ENCODE measurements at places on chromosomes 2 and 18. TPM values are rescaled to one million over a fixed set of nuclear protein-coding genes. Genes with fewer than 3 reads are reported as not detected.

The METAP1D gene
- 5.5 TPM for total RNA-seq

The CYS1 gene
- total RNA-seq: 0.15 TPM

The ANKRD29 gene
- 0.25 TPM for total RNA-seq

DNA sequence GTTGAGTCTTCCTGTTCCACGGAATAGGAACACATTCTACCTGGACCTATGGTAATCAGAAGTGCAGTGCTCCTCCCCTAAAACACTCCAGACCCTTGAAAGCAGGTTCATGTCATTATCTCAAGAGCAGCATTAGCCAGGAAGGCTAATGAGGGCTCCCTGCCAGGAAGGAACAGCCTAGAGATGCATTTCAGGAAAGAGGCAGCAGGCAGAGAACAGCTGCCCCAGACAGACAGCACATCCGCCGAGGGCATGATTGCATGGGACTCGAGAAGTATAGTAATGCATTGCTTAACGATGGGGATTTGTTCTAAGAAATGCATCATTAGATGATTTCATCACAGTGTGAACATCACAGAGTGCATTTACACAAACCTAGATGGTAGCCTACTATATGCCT is 171.5 kb downstream of the ALK start:
- DNase-seq: no peak
- no peak overlapping the region for H3K27ac ChIP-seq
- H3K4me1 ChIP-seq: no peaks in the 10 kb centered on the region
- H3K4me3 ChIP-seq: no peak overlapping the region
- no peaks in the 10 kb centered on the region for H3K36me3 ChIP-seq

The ALPI gene
- total RNA-seq: not detected

DNA sequence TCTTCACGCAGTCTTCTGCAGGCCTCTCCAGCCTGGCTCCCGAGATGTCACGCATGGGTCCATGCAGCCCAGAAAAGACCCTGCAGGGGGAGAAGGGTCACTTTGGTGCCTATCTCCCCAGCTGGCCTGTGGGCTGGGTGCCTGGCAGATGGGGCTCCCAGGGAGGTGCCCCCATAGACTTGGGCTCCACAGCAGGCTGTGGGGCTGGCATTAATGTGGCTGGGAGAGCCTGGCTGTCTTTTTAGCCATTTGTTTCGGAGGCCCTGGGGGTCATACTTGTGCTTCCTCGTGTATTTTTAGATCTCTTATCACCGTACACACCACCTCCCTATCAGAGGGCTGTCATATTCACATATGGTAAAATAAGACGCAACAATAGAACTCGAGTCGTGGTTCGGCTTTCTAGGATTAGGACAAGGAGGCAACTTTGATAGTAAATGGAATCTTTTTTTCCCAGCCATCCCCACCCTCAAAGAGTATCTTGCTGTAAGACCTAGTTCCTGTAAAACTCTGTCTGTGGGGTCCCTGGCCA is 74.5 kb downstream of the LRRFIP1 start:
- peak overlapping the region; percentile 65 for H3K4me3 ChIP-seq
- no peaks in the 10 kb centered on the region for H3K27me3 ChIP-seq
- DNase-seq: no peak
- H3K36me3 ChIP-seq: peaks cover 37% of the 10 kb centered on the region

The EHD3 gene
- total RNA-seq: 0.50 TPM

The OTOS gene
- total RNA-seq: not detected

- no peak overlapping the region for H3K4me3 ChIP-seq
- H3K27ac ChIP-seq: no peak overlapping the region
- DNase-seq: no peak
- H3K27me3 ChIP-seq: peaks cover 2% of the 10 kb centered on the region
- no peaks in the 10 kb centered on the region for H3K36me3 ChIP-seq
Observed at GRCh38 chr18:10481831-10482230, 27.4 kb downstream of the APCDD1 start.

- H3K27me3 ChIP-seq: no peaks in the 10 kb centered on the region
- peaks cover 32% of the 10 kb centered on the region for H3K36me3 ChIP-seq
- H3K4me3 ChIP-seq: no peak overlapping the region
- peaks cover 2% of the 10 kb centered on the region for H3K4me1 ChIP-seq
- no peak overlapping the region for H3K27ac ChIP-seq
Observed at GRCh38 chr2:102797486-102797885, 35.7 kb downstream of the TMEM182 start.

- DNase-seq: no peak
- H3K4me1 ChIP-seq: no peaks in the 10 kb centered on the region
- H3K4me3 ChIP-seq: no peak overlapping the region
- H3K27me3 ChIP-seq: peaks cover 4% of the 10 kb centered on the region
Observed at GRCh38 chr2:31031132-31031706, 107.0 kb downstream of the GALNT14 start.

The NBAS gene
- 36.5 TPM for total RNA-seq

DNA sequence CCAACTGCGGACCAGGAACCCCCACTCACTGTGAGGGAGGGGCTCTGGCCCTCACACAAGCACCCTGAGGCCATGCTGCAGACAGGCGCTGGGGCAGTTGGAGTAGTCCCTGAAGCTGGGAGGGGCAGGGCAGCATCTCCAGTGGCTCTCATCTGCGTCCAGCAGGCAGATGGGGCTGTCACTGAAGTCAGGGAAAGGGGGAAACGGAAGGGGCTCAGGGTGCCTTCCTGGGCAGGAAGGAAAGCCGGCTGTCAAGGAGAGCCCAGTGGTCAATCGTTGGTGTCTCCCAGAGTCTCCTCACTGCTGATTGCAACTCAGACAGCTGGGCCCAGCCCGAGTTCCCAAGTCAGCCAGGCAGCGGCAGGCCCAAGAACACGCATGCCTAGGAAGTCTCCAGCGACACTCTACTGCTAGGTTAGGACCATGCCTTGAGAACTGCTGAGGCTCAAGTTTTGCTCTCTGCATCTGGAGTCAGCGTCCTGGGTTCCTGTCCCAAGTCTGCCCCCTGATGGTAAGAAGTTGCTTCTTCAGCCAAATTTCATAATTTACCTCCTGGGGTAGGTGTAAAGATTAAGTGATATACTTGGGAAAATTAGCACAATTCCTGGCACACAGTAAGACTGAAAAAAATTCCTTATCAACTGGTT is 27.4 kb upstream of the NMUR1 start:
- H3K27ac ChIP-seq: peak overlapping the region; percentile 75
- H3K36me3 ChIP-seq: peaks cover 12% of the 10 kb centered on the region
- DNase-seq: peak; percentile 79
- peaks cover 33% of the 10 kb centered on the region for H3K4me1 ChIP-seq
- H3K27me3 ChIP-seq: peaks cover 8% of the 10 kb centered on the region

The TCF23 gene
- not detected for total RNA-seq

GRCh38 chr2:79530443-79530842 is 17.6 kb downstream of the CTNNA2 start:
- no peaks in the 10 kb centered on the region for H3K4me1 ChIP-seq
- no peaks in the 10 kb centered on the region for H3K36me3 ChIP-seq
- H3K27me3 ChIP-seq: no peaks in the 10 kb centered on the region
- no peak overlapping the region for H3K4me3 ChIP-seq

The UGT1A7 gene
- not detected for total RNA-seq

DNA sequence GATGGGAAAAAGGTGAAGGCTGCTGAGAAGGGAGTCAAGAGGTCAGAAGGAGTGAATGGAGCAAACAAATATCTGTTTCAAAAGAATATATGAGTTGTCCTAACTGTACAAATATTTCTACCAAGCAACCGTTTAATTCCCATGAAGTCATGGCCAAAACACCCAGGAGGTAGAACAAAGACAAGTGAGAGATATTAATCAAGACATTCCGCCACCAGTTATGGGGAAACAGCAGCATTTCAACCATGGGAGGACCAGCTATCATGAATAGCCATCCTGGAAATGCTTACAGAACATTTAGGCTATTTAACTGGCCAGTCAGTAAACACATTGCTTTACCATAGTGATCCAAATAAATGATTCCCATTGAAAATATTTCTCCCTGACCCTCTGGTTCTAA is 396.3 kb downstream of the IRS1 start:
- H3K27me3 ChIP-seq: peaks cover 18% of the 10 kb centered on the region
- no peaks in the 10 kb centered on the region for H3K36me3 ChIP-seq
- H3K27ac ChIP-seq: no peak overlapping the region
- no peak overlapping the region for H3K4me3 ChIP-seq

The RAX gene
- not detected for total RNA-seq

DNA sequence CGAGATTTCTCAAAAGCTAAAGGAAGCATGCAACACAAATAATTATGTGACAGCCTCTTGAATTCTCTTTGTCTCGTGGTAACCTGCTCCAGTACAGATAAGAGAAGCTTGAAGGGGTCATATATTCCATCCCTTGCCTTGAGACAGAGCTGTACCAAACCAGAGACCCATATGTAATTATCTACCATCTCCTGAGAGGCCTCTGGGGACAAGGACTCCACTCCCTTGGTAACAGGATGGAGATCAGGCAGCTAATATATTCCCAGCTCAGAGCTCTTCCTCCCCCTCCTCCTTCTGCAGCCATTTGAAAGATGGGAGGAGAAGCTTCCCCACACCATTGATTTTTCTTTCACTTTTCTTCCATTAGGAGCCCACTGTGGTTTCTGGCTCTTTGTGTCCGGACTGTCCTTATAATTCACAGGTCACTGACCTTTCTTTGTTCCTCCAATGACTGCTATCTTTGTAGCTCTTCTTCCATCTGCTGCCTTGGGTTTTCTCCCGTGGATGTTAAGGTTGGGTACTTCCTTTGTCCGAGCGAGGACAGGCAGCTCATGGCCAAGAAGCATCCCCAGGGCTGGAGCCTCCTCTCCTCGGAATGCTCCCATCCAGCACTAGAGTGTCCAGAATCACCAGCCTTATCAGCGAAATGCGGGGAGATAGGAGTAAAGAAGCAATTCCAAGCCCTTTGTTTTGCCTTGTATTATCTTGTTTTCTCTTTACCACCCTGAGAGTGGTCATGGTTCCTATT is 72.6 kb upstream of the STPG4 start:
- H3K4me3 ChIP-seq: no peak overlapping the region
- no peaks in the 10 kb centered on the region for H3K36me3 ChIP-seq
- no peaks in the 10 kb centered on the region for H3K4me1 ChIP-seq
- DNase-seq: no peak
- H3K27me3 ChIP-seq: peaks cover 4% of the 10 kb centered on the region
- no peak overlapping the region for H3K27ac ChIP-seq

The CYTIP gene
- 234 TPM for total RNA-seq

DNA sequence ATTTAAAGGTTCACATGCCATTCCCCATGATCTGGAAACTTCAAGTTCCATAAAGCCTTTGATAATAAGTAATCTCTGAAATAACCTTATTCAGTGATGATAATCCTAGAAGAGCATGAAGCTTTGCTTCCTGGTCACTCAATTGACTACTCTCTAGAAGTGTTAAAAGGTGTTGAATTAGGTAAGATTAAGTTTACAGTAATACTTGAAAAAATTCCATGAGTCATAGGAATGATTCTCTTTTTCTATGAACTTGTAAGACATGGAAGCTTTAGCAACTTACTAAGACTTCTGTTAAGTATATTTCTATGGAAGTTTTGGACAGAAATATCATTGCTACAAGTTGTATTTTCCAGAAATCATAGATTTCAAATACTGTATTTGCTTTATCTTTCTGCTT is 100.6 kb downstream of the MYO1B start:
- H3K27me3 ChIP-seq: no peaks in the 10 kb centered on the region
- no peak for DNase-seq
- H3K27ac ChIP-seq: no peak overlapping the region
- no peaks in the 10 kb centered on the region for H3K36me3 ChIP-seq
- H3K4me3 ChIP-seq: no peak overlapping the region

- no peak overlapping the region for H3K27ac ChIP-seq
- no peak for DNase-seq
Observed at GRCh38 chr2:69628325-69629021, 15.1 kb downstream of the AAK1 start.

The BOLL gene
- not detected for total RNA-seq

- no peak overlapping the region for H3K4me3 ChIP-seq
- H3K27ac ChIP-seq: no peak overlapping the region
- H3K36me3 ChIP-seq: peaks cover 2% of the 10 kb centered on the region
Observed at GRCh38 chr2:241898463-241899270, 29.1 kb downstream of the RTP5 start.

- no peak for DNase-seq
- peaks cover 31% of the 10 kb centered on the region for H3K27me3 ChIP-seq
- no peak overlapping the region for H3K27ac ChIP-seq
- H3K4me3 ChIP-seq: no peak overlapping the region
- H3K36me3 ChIP-seq: no peaks in the 10 kb centered on the region
- no peaks in the 10 kb centered on the region for H3K4me1 ChIP-seq
Observed at GRCh38 chr2:219569635-219570034, 1.7 kb downstream of the OBSL1 start.

- H3K27me3 ChIP-seq: peaks cover 7% of the 10 kb centered on the region
- no peak overlapping the region for H3K4me3 ChIP-seq
- no peaks in the 10 kb centered on the region for H3K4me1 ChIP-seq
- no peak overlapping the region for H3K27ac ChIP-seq
- H3K36me3 ChIP-seq: no peaks in the 10 kb centered on the region
Observed at GRCh38 chr2:14996351-14997014, 364.0 kb downstream of the LRATD1 start.

DNA sequence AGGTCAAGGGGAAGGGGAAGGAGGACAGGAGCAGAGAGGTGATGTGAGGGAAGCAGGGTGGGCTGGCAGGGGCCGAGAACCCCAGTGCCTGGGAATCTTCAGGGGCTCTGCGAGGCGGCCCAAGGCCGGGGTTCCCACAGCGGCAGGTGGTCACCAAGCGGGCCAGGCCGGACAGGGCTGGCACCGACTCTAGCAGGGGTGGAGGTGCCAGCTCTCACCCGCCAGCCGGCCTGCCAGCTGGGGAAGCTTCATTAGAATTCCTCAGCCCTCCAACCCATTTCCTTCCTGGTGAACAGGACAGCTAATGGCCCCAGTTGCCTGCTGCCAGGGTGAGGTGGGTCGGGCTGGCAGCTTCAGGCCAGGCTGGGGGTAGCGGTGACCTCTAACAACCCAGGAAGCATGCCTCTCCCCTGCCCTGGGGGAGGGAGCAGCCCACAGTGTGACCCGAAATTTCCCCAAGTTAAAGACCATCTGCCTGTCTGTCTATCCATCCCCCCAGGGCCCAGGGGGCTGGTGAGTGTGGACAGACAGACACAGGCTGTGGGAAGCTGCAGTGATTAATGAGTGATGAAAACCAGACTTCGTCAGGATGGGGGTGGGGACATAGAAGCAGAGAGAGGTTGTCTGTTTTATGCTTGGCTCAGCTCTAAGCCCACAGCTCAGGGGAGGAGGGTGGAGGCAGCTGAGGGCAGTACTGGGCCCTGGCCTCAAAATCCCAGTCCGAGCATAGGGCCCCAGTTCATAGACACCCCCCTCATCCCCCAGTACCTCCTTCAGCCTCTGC is 144.1 kb downstream of the ZFP36L2 start:
- no peak overlapping the region for H3K4me3 ChIP-seq
- peaks cover 2% of the 10 kb centered on the region for H3K36me3 ChIP-seq
- DNase-seq: no peak
- no peak overlapping the region for H3K27ac ChIP-seq
- H3K27me3 ChIP-seq: no peaks in the 10 kb centered on the region

- H3K4me3 ChIP-seq: no peak overlapping the region
- peaks cover 38% of the 10 kb centered on the region for H3K4me1 ChIP-seq
- H3K27ac ChIP-seq: peak overlapping the region; percentile 88
Observed at GRCh38 chr18:23964282-23965238, 50.0 kb upstream of the TTC39C start.

DNA sequence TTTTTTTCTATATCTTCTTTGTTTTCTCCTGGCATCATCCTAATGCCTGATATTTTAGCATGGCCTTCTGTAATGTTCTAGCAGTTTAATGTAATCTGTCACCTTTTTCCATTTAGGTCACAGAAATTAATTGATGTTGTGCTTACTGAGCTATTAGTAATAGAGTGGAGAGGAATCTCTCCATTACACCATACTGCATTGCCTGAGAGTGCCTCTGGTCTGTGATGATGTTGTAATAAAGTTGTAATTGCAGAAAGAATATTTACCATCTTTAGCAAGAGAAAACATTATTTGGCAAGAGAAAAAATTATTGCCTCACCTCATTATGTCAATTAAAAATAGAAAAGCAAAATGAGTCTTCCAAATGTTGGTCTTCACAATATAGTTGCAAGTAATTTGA is 213.2 kb downstream of the KCNJ3 start:
- no peaks in the 10 kb centered on the region for H3K4me1 ChIP-seq
- DNase-seq: no peak
- H3K4me3 ChIP-seq: no peak overlapping the region
- H3K27ac ChIP-seq: no peak overlapping the region
- H3K36me3 ChIP-seq: no peaks in the 10 kb centered on the region
